ENCODE measurements at places on chromosomes 7 and 10.

DNA sequence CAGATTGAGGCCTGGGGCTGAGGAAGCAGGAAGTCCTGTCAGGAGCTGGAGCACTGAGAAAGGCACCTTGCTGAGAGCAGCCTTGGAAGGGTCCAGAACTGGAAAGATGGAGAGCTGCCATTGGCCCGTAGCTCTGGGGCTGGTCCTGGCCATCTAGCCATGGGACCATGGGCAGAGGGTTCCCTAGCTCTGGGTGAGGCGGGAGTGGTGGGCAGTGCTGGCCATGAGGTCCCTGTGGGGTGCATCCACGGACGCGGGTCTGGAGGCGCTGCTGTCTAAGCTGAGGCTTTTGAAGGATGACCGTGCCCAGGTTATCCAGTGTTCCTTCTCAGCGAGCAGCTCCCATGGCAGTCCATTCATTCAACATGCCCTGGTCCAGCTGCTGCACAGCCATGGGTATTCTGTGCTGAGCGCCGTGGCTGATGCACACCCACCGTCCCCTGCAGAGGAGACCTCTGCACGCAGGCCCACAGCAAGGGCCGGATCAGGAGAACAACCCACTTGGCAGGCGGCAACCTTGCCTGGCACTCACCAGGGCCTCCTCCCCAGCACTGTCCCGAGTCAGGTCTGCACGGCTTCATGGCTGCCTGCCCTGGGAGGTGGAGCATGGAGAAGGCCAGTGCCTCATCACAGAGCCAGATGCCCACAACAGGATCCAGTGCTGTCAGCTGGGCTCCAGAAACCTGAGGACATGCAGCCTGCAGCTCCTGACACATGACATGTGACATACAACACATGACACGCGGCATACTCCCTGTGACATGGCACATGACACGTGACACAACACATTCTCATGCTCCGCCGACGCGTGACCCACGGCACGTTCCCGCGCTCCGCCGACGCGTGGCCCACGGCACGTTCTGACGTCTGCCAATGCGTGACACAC, 121.9 kb downstream of the INPP5A start:
- DNase-seq, result no peak

- no peak for DNase-seq
Observed at GRCh38 chr10:130191380-130191779, 55.2 kb downstream of the GLRX3 start.

DNA sequence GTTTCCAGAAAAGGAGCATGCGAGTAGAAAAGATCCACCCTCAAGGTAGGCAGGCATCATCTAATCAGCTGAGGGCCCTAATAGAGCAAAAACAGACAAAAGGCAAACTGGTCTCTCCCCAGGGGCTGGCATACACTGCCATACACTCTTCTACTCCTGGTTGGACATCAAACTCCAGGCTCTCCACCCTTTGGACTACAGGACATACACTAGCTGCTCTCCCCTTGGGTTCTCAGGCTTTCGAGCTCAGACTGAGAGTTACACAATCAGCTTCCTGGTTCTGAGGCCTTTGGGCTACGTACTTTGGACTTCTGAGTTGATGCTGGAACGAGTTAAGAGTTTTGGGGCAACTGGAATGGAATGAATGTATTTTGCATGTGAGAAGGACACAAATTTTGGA, 50.9 kb upstream of the TM9SF3 start:
- DNase-seq, result no peak

GRCh38 chr7:13024121-13024674, 336.8 kb downstream of the ARL4A start:
- DNase-seq, result no peak

- DNase-seq, result no peak
Observed at GRCh38 chr7:10934292-10934691, 39.4 kb upstream of the PHF14 start.
